ENCODE measurements at places on chromosomes 12 and 14.

GRCh38 chr12:18224745-18225144, 36.6 kb upstream of the PIK3C2G start:
- no peak for DNase-seq

DNA sequence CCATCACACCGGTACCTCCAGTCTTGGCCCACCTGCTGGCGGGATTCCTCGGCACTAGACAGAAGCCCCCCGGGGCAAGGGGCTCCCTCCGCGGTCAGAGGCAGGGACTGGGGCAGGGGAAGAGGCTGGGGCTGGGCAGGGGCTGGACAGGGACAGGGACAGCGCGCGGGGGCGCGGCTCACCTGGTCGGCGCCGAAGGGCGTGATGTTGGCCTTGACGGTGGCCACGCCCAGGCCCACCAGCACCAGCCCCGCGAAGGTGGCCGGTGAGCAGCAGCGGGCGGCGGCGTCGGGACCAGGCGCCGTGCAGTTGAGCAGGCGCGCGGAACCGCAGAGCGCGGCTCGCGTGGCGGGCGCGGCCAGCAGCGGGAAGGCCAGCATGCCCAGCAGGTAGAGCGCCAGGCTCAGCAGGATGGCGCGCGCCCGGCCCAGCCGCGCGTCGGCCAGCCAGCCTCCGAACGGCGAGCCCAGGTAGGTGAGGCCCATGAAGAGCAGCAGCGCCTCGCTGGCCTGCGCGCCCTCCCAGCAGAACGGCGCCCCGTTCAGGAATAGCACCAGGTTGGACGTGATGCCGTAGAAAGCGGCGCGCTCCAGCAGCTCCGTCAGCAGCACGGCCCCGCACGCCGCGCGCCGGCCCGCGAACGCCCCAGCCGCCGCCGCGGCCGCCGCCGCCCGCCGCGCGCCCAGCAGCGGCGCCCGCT, 392 bp downstream of the SLC15A4 start:
- no peak for DNase-seq

DNA sequence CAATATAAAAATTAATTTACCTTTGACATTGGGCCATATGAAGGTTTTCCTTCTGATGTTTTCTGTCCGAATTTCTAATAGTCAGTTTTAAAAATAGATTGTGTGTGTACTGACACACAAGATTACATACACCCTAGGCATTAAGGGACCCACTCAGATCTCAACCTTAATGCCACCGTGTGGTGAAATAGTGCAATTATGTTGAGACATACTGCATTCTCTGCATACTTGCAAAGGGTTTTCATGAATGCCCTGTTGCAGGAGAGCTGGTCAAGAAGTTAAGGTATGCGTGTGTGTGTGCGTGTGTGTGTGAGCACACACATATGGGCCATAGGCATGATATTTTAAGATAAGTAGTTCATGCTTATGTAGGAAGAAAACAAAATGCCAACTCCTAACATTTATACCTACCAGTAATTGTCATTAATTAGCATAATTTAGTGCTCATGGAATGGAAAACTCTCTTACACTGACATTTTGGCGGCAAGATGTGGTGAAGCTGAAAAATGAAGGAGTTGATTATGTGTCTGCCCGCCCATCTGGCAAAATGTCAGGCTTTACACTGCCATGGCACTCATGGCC, 58.8 kb downstream of the PIK3C2G start:
- DNase-seq, result no peak

GRCh38 chr12:38995249-38995648, 89.9 kb upstream of the CPNE8 start:
- no peak for DNase-seq

DNA sequence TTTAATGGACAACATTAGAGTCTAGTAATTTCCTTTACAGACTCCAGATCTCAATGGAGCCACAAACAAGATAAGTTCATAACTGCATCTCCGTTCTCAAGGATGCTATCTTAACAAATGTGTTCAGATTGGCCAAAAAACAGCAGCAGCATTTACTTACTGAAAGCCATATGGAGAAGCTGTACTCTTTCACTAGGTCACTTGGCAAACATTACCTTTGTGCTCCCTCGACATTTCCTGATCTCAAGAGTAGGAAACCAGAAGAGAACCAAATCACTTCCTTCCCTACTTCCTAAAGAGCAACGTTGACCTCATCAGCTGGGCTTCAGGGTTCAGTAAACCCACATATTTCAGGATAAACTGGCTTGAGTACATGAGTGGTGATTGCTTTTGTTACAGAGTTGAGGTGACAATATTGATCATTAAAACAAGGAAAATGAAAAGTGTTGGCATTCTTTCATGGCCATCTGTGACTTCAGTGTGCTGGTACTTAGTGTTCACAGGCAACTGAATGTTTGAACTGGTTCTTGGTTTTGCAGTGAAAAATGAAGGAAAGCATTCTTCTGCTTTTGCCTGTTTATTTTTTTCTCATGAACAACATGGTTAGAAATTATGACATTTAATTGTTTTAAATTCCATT, 449.6 kb downstream of the TMEM117 start:
- no peak for DNase-seq

DNA sequence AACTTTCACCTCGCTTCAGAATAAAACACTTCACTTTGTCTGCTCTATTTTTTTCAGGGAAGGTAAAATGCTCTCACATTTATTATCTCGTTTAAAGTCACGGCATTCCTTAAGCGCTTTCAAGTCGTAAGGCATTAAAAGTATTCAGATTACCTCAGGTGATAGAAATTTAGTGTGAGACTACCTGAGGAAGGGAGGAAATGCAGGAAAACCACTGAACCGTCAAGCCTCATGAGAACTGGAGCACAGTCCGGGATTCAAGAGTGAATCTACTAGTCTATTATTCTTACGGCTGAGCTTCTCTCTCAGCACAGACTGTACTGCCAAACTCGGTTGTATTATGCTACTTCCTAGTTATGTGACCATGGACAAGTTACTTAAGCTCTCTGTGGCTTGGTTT, 8.3 kb upstream of the PPFIBP1 start:
- no peak for DNase-seq

- DNase-seq, result no peak
Measured at GRCh38 chr12:132222096-132222807, 78.0 kb downstream of the NOC4L start.

- no peak for DNase-seq
Measured at GRCh38 chr14:105413544-105413886, 6.1 kb upstream of the MTA1 start.

- DNase-seq, result no peak
Measured at GRCh38 chr12:49818241-49818895, 9.8 kb downstream of the NCKAP5L start.

DNA sequence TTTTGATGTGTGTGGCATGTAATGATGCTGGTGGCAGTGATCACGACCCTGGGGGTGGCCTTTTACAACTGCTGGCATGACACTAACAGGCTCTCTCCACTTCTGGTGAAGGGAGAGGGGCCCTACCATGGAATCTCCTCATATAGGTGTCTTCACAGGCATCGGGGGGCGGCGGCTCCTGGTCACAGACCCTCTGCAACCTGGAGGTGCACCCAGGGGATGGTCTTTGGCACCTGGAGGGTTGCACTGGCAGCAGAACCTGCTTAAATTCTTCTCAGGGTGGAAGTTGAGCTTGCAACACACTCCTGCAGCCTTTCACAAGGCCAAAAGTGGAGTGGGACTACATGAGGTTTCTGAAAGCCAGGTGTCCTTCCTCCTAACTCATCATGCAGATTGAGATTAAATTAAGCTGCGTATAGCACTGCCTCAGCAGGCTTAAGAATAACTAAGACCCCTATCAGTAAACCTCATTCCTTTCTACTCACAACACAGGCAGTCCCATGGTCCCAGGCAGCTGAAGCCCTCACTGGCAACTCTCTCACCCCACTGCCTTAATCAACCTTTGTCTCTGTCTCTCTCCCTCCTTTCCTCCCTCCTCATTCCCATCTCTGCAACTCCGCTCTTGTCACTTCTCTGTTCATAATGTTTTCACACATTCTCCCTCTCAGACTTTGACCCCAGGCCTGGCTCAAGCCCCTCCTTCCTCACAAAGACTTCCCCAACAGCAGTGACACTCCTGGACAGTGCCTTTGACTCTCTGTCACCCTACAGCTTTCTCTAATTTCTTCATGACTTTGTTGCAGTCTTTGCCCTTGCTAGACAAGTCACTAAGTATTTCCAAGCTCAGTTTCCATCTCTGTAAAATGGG, 18.9 kb downstream of the NID2 start:
- no peak for DNase-seq

Data from activated CD8-positive, alpha-beta memory T cell treated with anti-CD3 and anti-CD28 coated beads for 4 hours (primary cell).